ENCODE measurements at places on chromosomes 3 and 15. TPM values are rescaled to one million over a fixed set of nuclear protein-coding genes. Genes with fewer than 3 reads are reported as not detected.

Gene SPTBN5
- total RNA-seq = 2.2 TPM

Gene PRKCI
- 74.4 TPM for total RNA-seq

DNA sequence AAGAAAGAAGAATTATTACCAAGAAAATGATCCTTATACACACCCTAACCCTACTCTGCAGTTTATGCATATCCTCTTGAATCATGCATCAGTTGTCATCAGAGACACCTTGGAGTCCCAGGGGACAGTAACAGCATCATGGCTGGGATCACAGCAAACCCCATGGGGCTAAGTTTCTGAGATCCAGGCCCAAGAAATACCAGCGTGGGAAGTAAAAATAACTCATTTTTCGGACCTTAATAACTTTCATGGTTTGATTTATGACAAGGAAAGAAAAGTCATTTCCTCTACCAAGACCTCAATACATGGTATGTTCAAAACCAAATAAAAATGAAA is 38.8 kb upstream of the B3GNT5 start:
- no peaks in the 10 kb centered on the region for H3K4me1 ChIP-seq
- H3K27ac ChIP-seq = no peak overlapping the region
- H3K4me3 ChIP-seq = no peak overlapping the region

GRCh38 chr3:160150066-160150465 is 75.2 kb upstream of the C3orf80 start:
- H3K27ac ChIP-seq = no peak overlapping the region
- no peaks in the 10 kb centered on the region for H3K4me1 ChIP-seq
- no peaks in the 10 kb centered on the region for H3K27me3 ChIP-seq
- H3K36me3 ChIP-seq = no peaks in the 10 kb centered on the region
- DNase-seq = no peak

DNA sequence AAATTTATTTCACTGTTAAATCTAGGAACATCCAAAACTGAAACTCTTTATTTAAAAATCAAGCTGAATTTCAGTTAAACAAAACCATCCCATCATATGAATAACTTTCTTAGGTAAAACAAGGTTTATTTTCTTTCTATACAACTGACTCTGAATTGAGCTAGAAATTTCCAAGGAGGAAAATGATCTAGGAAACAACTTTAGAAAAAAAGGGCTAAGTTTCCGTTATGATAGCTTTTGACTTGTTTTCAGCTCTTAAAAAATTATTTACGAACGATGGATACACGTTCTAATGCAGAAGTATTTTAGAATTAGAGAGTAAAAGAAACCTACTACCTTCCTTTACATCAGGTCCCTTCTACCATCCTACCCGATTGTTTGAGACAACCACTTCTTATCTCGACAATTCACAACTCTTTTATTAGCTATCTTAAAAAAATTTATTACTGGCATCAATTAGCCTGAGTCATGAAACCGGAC is 1.8 kb upstream of the IGF1R start:
- no peak for DNase-seq
- no peaks in the 10 kb centered on the region for H3K36me3 ChIP-seq
- no peaks in the 10 kb centered on the region for H3K27me3 ChIP-seq
- peak overlapping the region; percentile 93 for H3K4me3 ChIP-seq
- peak overlapping the region; percentile 97 for H3K27ac ChIP-seq

- no peak for DNase-seq
- no peaks in the 10 kb centered on the region for H3K36me3 ChIP-seq
- H3K27ac ChIP-seq = no peak overlapping the region
- no peak overlapping the region for H3K4me3 ChIP-seq
Measured at GRCh38 chr15:81254916-81255290, 58.2 kb downstream of the IL16 start.

DNA sequence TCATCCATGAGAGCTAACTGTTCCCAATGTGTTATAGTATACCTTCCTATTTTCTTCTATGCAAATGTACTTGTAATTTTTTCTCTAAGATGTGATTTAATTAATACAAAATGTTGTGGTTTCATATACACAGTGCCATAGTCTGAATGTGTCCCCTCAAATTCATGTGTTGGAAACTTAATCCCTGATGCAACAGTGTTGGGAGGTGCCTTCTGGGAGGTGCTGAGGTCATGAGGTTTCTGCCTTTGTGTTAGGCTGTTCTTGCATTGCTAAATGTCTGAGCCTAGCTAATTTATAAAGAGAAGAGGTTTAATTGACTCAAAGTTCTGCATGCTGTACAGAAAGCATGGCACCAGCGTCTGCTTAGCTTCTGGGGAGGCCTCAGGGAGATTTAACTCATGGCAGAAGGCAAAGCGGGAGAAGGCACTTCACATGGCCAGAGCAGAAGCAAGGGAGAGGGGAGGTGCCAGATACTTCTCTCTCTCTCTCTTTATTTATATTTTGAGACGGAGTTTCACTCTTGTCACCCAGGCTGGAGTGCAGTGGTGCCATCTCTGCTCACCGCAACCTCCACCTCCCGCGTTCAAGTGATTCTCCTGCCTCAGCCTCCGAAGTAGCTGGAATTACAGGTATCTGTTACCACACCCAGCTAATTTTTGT is 34.7 kb upstream of the BNIP2 start:
- no peak overlapping the region for H3K27ac ChIP-seq
- H3K36me3 ChIP-seq = no peaks in the 10 kb centered on the region
- no peaks in the 10 kb centered on the region for H3K4me1 ChIP-seq
- no peak for DNase-seq
- H3K4me3 ChIP-seq = no peak overlapping the region

Gene COX5A
- total RNA-seq = 171 TPM

Gene FGF7
- 11.5 TPM for total RNA-seq

DNA sequence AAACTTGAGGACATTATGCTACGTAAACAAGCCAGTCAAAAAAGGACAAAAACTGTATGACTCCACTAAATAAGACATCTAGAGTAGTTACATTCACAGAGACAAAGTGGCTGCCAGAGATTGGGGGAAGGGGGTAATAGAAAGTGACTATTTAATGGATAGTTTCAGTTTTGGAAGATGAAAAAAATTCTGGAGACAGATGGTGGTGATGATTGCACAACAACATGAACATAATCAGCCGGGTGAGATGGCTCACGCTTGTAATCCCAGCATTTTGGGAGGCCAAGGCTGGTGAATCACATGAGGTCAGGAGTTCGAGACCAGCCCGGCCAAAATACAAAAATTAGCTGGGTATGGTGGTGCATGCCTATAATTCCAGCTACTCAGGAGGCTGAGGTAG is 40.6 kb downstream of the DPP8 start:
- no peaks in the 10 kb centered on the region for H3K36me3 ChIP-seq
- no peak for DNase-seq
- H3K27ac ChIP-seq = no peak overlapping the region
- no peak overlapping the region for H3K4me3 ChIP-seq
- H3K4me1 ChIP-seq = no peaks in the 10 kb centered on the region

GRCh38 chr3:110667216-110667615 is 404.4 kb upstream of the NECTIN3 start:
- H3K4me3 ChIP-seq = no peak overlapping the region
- no peaks in the 10 kb centered on the region for H3K4me1 ChIP-seq
- H3K36me3 ChIP-seq = no peaks in the 10 kb centered on the region
- DNase-seq = no peak
- H3K27ac ChIP-seq = no peak overlapping the region
- H3K27me3 ChIP-seq = no peaks in the 10 kb centered on the region

DNA sequence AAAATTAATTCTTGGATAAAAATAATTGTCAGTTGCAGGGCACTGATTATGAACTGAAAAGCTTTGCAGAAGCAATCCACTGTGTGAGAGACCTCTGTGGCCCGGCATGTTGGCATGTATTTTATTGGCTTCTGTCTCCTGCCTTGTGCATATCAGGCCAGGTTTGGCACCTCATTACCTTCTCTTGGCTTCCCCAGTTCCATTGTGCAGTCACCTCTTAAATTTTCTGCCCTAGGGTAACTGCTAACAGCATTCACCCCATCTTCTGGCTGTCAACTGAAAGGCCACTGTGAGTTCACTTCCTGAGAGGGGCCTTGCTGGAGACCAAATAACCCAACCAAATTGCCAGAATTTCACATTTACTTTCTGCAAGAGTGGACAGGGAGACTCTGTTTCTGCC is 92.7 kb upstream of the RARB start:
- H3K4me3 ChIP-seq = no peak overlapping the region
- no peaks in the 10 kb centered on the region for H3K36me3 ChIP-seq
- DNase-seq = no peak
- no peak overlapping the region for H3K27ac ChIP-seq

GRCh38 chr3:15535732-15536131 is 14.2 kb upstream of the COLQ start:
- no peak for DNase-seq
- no peak overlapping the region for H3K4me3 ChIP-seq
- H3K27me3 ChIP-seq = no peaks in the 10 kb centered on the region
- H3K4me1 ChIP-seq = no peaks in the 10 kb centered on the region

Gene TUSC7
- not detected for total RNA-seq

GRCh38 chr3:107506458-107506857 is 16.3 kb upstream of the BBX start:
- H3K4me1 ChIP-seq = no peaks in the 10 kb centered on the region
- no peaks in the 10 kb centered on the region for H3K36me3 ChIP-seq
- H3K4me3 ChIP-seq = no peak overlapping the region
- no peaks in the 10 kb centered on the region for H3K27me3 ChIP-seq

DNA sequence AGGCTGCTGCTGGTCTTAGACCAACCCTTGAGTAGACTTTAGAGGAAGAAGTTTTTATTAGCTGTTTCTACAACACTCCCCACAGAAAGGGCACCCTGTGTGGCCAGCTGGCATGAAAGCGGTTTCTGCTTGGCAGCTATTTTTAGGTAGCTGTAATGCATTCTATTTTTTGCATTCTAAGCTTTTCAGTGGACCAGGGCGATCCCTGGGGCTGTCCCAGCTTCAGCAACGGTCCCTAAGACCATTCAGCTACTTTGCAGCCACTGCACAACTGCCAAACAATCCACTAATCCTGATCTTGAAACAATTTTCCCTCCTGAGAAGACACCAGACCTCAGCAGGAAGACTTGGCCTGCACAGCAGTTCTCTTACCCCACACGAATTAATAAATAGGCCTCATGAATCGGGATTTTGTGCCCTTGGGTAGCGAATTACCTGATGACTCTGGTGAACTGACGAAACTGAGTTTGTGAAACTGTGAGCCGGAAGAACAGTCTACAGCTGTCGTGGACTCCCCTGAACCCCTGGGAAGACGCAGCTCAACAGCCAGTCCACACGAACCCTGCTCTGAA is 14.6 kb upstream of the TFRC start:
- peak; percentile 68 for DNase-seq
- no peak overlapping the region for H3K4me3 ChIP-seq
- no peaks in the 10 kb centered on the region for H3K36me3 ChIP-seq
- H3K4me1 ChIP-seq = no peaks in the 10 kb centered on the region
- H3K27me3 ChIP-seq = no peaks in the 10 kb centered on the region

GRCh38 chr3:157436583-157437291 is at the start of gene PTX3:
TSS of gene PTX3 (plus strand) at chr3:157436850. CDS start at chr3:157436934, 84 bp downstream.
- no peak for DNase-seq
- no peaks in the 10 kb centered on the region for H3K27me3 ChIP-seq
- H3K36me3 ChIP-seq = no peaks in the 10 kb centered on the region
- H3K4me3 ChIP-seq = peak within 1 kb of the TSS; percentile 39
- H3K4me1 ChIP-seq = no peaks in the 10 kb centered on the region

Gene IL17RE
- 10.1 TPM for total RNA-seq

- no peak overlapping the region for H3K4me3 ChIP-seq
- no peaks in the 10 kb centered on the region for H3K27me3 ChIP-seq
- DNase-seq = peak; percentile 83
- H3K36me3 ChIP-seq = no peaks in the 10 kb centered on the region
Measured at GRCh38 chr15:51776952-51777569, 25.7 kb downstream of the TMOD2 start.

Data from prostate gland (tissue), 2 donors.